Activated T-helper 9 cell treated with anti-CD3 and anti-CD28 coated beads, Interleukin-2, amount 50 U/mL, for 16 hours (primary cell): ENCODE measurements at places on chromosomes 16 and 17.

GRCh38 chr17:33492731-33493265 is 199.7 kb upstream of the ASIC2 start:
- no peak for DNase-seq

DNA sequence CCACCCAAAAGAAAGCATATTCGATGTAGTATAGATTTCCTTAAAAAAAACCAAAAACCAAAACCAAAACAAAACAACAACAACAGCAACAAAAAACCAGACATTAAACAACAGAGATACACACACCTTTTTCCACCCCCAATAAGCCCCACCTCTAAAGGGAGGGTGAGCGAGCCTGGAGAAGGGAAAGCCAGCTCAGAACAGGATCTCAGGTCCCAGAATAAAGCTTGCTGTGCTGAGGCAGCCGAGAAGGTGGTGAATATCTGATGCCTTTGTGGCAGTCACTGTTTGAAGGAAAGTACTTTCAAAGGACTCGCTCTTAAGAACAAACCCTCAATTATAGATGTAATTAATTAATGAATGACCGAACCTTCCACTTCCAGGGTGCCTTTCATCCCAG is 470 bp downstream of the KRT23 start:
- no peak for DNase-seq

DNA sequence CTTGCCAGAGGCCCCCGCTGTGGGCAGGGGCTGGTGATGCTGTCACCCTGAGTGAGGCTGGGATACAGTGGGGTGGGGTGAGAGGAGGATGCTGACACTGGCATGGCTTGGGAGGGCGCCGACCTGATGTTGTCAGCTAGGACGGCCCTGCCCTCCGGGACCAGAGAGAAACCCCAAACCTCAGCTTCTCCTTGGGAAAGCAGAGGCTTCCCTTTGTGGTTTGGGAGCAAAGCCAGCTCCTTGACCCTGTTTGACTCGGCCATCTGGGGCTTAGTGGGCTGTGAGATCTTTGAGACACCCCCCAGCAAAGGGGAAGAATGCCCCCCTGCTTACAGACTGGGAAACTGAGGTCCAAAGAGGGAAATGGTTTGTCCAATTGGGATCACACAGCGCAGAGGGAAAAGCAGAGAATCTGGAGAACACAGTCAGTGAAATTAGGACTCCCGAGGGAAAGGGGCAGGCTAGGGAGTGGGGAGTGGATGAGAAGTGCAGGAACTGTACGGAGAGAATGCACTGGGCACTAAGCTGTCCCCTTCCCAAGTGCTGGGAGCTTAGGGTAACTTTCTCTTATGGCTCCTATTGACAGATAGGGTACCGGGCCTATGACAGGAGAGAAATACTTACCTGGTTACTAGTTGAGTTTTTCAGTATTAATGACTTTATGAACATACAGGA is 40.7 kb upstream of the DLX4 start:
- no peak for DNase-seq

DNA sequence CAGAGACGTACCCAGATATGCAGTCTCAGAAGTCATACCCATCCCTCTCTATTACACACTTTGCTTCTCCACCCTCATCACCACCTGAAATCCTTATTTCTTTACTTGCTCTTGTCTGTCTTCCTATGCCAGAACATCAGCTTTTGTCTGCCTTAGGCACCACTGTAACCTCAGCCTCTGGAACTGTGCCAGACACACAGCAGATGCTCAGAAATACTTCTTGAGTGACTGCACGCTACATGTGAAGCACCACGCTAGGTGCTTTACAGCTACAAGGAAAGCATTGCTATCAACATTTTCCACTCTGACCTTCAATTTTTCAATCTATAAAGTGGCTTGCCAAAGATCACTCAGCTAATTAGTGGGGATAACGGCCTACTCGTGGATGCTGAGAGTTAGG is 226.8 kb downstream of the CHD9NB start:
- no peak for DNase-seq

GRCh38 chr17:28324267-28324745 is 5.3 kb downstream of the TMEM97 start:
- no peak for DNase-seq

DNA sequence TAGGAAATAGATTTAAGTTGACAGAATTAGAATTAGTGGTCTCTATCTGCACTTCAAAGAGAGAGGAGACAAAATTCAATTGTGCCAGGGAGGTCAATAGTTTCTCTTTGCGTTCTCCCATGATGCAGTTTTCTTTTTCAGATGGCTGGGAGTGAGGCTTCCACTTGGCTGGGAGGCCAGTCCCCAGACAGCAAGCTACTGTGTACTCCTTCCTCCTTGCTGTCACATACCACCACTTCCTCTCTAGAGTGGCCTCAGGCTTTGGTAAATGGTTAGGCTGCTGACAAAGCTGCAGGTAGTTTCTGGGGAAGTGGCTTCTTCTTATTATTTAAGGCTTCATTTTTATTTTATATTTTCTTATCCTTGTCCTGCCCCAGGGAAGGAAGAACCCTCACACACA is 106.2 kb upstream of the HS3ST4 start:
- no peak for DNase-seq

DNA sequence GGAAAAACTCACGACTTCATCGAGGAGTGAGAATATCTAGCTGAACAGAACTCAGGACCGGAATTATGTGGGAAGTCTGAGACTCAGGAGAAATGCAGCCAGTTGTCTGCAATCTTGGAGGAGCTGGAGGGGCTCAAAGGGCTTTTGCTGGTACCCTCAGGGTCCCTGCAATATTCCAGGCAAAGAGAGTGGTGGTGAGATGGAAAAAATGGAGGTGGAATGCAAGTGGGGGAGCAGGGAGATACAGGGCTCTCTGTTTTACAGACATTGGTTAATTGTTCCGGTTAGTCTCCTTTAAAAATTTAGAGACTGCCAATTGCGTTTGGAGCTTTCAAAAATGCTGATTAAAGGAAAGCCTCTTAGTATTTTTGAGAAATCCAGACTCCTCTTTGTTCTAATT is 18.2 kb upstream of the HP start:
- DNase-seq = no peak

DNA sequence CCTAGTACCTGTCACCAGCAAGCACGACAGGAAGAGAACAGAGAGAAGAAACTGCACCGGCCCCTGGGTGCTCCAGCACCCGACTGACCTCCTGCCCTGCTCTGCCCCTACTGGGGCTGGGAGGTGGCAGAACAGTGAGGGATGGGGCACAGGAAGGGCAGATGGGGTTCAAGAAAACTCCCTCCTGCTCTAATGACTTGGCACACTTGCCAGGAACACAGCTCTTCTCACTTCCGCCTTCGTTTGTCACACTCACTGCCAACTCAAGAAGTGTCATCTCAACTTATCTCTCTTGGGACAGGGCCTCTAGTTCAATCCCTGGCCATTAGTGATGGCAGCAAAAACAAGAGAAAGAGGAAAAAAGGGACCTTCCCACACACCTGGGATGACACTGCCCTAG is 42.7 kb upstream of the ICAM2 start:
- DNase-seq = no peak

DNA sequence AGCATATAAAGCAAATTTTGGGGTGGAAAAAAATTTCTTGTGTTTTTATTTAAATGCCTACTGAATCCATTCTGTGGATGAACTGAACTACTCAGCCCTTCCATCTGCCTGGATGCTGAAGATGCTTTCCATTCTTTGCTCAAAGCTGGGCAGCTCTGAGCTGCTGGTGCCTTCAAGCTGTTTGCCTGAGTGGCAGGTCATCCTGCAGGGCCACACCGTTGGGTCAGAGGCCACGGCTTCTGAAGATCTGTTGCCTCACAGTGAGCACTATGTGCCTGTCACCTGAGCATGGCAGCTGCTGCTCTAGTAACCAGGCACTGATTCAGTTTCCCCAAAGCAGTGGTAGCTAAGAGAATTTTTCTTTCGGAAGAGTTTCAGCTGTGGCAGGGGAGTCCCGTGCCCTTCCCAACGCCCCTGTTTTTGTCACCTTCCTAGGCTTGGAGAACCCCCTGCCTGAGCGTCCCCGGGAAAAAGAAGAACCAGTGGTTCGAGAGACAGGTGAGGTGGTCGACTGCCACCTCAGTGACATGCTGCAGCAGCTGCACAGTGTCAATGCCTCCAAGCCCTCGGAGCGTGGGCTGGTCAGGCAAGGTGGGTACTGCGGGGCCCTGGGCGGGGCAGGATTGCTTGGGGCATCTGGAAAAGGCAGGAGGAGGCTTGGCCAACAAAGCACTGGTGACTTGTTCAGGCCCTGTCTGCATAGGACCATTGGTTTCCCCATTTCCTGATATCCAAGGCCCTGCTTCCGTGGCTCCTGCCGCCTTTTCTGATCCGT is 8.5 kb downstream of the PLK1 start:
- DNase-seq = no peak

- no peak for DNase-seq
These were observed 201.0 kb upstream of the WSCD1 start for GRCh38 chr17:5869041-5869745.

DNA sequence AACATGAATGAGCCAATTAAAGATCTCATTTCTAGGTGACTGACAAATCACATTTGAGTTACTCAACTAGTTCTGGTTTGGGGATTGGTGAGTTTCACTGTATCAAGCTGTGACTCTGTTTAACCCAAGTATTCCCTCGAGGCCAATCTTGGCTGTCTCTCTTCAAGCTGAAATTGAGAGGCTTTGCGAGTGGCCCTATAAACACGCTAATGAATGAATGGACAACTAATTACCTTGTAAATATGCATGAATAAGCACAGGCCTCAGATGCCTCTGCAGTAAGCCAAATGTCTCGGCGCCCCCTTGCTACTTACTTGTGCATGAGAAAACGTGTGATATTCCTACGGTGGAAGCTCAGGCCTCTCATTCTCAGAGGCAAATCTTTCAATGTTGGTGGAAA is 450.3 kb upstream of the PSMD7 start:
- no peak for DNase-seq

DNA sequence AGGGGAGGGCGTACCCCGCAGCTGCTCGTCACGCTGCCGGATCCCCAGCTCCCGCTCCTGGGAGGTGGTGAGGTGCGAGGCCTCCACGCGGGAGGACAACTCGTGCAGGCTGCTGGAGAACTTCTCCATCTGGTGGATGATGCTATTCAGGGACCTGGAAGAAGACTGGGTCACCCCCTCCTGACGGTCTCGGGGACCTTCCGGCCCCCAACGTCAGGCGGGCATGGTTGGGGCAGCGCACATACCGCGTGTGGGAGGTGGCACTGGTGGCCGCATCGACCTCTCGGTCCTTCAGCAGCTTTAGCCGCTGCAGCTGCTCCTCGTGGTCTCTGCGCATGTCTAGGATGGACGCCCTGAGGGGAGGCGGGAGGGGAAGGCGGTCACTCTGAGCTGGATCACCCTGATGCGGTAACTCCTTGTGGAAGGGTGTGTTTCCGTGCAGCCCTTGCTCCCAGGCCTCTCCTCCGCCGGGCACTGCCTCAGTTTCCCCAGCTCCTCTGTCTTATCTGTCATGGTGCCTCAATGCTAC is 13.3 kb upstream of the MRPL38 start:
- no peak for DNase-seq

DNA sequence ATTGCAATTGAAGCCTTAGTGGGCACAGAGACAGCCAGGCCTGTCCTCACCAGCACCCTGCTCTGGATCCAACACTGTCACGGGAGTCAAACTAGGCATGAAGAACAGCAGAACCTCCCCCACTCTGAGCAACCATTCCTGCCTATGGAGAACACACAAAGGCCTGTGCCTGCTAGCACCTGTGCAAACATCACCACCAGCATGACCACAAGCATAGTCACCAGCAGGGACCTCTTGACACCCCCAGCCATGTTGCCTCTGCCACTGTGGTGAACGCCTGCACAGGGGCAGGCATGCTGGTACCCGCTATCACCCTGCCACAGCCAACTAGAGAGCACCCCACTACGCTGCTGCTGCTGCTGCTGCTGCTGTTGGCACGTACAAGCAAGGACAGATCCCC is 51.7 kb downstream of the CMC2 start:
- DNase-seq = no peak

DNA sequence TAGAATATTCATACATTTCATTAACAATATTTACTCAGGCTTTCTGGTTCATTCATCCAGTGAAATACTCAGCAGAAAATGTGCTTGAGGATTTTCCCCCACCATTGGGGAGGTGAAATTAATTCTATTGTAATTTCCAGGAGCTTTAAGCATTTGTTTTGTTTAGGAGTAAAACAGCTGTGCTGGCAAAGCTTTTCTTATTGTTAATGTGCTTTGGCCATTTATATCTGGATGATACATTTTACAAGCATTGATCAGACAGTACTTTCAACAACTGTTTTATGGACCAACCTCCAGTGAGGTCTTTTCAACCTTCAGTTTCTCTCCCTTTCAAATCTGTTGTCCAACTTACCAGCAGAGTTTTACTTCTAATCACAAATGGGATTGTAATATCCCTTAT is 672.4 kb downstream of the CDH11 start:
- no peak for DNase-seq

DNA sequence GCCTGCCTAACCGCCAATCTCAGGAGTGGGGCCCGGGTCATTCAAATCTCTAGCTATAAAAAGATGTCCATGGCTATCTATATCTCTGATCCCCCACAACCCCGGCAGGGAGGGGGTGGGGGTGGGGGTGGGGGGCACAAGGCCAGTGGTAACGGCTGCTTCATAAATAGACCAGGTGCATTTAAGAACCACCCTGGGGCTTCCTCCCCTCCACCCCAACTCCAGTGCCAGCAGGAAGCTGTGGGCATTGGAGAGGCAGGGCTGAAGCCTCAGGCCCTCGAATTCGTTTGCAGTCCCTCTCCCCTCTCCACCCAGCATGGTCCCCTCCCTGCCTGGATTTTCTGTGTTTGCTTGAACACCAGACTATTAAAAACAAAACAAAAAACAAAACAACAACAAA is 56.0 kb downstream of the RAP1GAP2 start:
- no peak for DNase-seq

DNA sequence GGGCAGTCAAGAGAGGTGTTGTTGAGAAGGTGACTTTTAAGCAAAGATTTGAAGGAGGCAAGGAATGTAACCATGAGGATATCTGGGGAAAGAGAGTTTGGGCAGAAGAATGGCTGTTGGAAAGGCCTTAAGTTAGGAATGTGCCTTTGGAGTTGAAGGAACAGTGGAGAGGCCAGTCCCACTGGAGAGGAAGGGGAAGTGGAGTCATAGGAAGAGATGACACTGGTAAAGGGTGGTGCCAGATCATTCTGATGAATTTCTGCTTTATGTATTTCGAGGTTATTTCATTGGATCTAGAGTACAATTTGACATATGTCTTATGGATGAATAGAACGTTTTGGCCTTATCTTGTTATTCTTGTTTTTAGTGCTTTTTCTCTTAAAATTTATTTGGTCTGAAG is 93.5 kb downstream of the WWP2 start:
- no peak for DNase-seq

- no peak for DNase-seq
These were observed 214.0 kb downstream of the CCDC182 start for GRCh38 chr17:57531078-57531477.

- DNase-seq = no peak
These were observed 5.6 kb upstream of the EVPL start for GRCh38 chr17:76032780-76033108.

GRCh38 chr17:45783593-45784292 is 377 bp upstream of the CRHR1 start:
- no peak for DNase-seq

DNA sequence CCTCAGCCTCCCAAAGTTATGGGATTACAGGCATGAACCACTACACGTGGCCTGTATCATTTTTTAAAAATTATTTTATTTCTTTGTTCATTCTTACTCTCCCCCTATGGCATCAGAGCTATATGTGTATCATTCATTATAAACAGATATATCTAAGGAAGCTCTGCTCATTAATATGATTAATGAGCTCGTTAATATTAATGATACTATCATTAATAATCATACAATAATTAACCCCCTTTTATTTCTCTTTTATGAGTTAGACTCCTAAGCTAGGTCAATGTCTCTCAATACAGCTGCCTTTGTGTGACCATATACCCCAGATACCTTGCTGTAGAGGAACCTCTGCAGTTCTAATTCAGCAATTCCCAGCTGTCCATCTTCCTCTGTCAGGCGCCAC is 4.5 kb upstream of the RSKR start:
- DNase-seq = no peak
